ENCODE measurements at places on chromosomes 13 and 19. TPM values are rescaled to one million over a fixed set of nuclear protein-coding genes. Genes with fewer than 3 reads are reported as not detected.

Gene TUBA3C
- total RNA-seq: not detected

Gene SIGLEC8
- not detected for total RNA-seq

Gene PRKCG
- total RNA-seq: not detected

Gene CEACAM7
- total RNA-seq: not detected

Gene ANGPTL4
- 82.3 TPM for total RNA-seq

Gene PRTN3
- not detected for total RNA-seq

Gene LYPD3
- total RNA-seq: not detected

Gene EHD2
- total RNA-seq: 66.0 TPM

Gene LILRA5
- total RNA-seq: not detected

Gene COMP
- 0.13 TPM for total RNA-seq

Gene KLK10
- total RNA-seq: not detected

Gene TLE2
- 2.4 TPM for total RNA-seq

Gene ZNF444
- 42.6 TPM for total RNA-seq

Gene GAPDHS
- total RNA-seq: not detected

Gene ZNF564
- 5.5 TPM for total RNA-seq

Gene ZNF835
- not detected for total RNA-seq

Gene APOC4
- total RNA-seq: not detected

Gene CEACAM16
- total RNA-seq: not detected

Gene PRSS57
- total RNA-seq: not detected

Gene CGB2
- total RNA-seq: 0.26 TPM

Gene NEK3
- total RNA-seq: 13.8 TPM

Gene IGLON5
- not detected for total RNA-seq

Gene TMEM59L
- total RNA-seq: 0.26 TPM

Gene VSTM1
- total RNA-seq: not detected

Gene ZNF14
- total RNA-seq: 3.1 TPM

Gene NPHS1
- total RNA-seq: not detected

Gene KIR2DL3
- total RNA-seq: not detected

Gene DDA1
- total RNA-seq: 55.9 TPM

Gene FGF22
- total RNA-seq: not detected

Gene ZNF583
- total RNA-seq: 11.1 TPM

Gene SMIM24
- 0.40 TPM for total RNA-seq

Gene RNF113B
- total RNA-seq: not detected

Gene OXGR1
- not detected for total RNA-seq

Gene NOVA2
- total RNA-seq: not detected

Gene KLF16
- 9.4 TPM for total RNA-seq

Gene ZNF682
- total RNA-seq: 1.2 TPM

Gene RAB20
- total RNA-seq: 8.1 TPM

Gene FFAR3
- total RNA-seq: not detected

Gene C19orf81
- total RNA-seq: not detected

Gene CFAP97D2
- not detected for total RNA-seq

Gene PDX1
- total RNA-seq: not detected

Gene PIK3R2
- total RNA-seq: 21.2 TPM

Gene NUFIP1
- 4.0 TPM for total RNA-seq

Gene CD79A
- total RNA-seq: 0.64 TPM

Gene TMEM86B
- 1.5 TPM for total RNA-seq
